Esophagus squamous epithelium (tissue), 5 donors: ENCODE measurements at places on chromosomes 6 and 20.

DNA sequence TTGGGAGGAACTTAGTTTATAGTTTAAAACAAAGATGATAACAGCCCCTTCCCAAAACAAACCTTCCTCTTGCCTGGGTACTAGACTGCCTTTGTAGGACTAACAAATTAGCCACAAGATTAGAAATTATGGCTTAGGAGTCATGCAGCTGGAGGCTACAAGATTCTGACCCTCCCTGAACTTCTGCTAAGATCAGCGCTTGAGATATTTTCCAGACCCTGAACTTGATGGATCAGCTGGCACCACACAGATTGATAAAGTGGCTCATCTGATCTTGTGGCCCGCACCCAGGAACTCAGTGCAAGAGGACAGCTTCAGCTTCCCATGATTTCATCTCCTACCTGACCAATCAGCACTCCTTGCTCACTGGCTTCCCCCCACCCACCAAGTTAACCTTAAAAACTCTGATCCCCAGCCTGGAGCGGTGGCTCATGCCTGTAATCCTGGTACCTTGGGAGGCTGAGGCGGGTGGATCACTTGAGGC lies 5.9 kb upstream of the SERINC3 start:
- no peak for DNase-seq

- DNase-seq, result no peak
Measured at GRCh38 chr6:97129106-97129505, 153.9 kb downstream of the MMS22L start.

GRCh38 chr6:8181160-8181881 lies 79.0 kb upstream of the EEF1E1 start:
- DNase-seq, result no peak

GRCh38 chr6:83193747-83194566 lies 800 bp downstream of the RWDD2A start:
- no peak for DNase-seq

DNA sequence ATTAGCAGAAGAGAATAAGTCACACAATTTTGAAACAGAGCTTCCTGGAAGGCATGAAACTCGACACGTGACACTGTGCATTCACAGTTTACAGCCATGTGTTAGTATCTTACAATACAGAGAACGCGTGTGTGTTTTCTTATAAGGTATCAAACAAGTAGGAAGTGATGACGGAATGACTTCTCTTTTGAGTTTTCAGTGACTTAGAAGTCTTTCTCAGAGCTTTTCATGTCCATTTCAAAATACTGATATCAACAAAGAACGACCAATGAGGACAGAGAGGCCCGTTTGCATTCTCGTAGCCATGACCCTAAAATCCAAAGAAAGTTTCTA lies 36.6 kb upstream of the DUSP22 start:
- DNase-seq, result no peak

- DNase-seq, result no peak
Measured at GRCh38 chr20:24949756-24950127, 673 bp downstream of the CST7 start.

DNA sequence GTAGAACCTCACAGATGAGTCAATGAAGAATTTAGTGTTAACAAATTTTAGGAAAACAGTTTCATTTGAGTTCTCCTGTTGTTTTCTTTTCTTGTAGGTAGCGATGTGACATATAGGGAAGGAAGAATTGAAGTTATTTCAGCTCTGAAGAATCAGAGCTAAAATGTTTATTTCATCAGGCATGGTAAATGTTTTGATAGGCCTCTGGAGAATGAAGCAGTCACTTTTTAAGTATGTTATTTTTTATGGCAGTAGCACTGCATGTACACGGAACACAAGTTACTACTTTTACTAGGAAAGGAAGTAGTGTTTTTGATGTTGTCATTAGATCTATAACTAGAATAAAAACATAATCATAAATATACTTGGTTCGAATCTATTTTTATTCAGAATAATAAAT lies 1357.3 kb upstream of the CITED2 start:
- DNase-seq, result no peak

DNA sequence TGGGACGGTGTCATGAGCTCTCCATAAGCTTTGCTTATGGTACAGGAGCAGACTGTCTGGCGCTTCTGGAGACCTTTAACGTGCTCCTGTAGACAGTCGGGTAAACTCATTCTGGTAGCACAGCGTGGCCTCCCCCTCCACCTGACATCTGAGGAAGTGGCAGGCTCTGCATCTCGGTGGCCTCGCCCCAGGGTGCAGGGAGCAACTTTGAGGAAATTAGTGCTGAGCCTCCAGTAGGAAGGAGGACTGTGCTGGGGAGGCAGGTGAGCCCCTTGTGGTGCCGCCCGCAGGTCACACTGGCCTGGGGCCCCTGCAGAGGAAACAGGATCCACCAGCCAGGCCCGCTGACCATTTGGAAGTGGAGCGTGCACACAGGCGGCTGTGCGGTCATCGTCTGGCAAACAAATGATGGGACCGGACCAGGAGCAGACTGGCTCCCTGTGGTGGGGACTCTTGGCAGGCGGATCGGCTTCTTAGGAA lies 57.9 kb downstream of the SYNJ2 start:
- no peak for DNase-seq

DNA sequence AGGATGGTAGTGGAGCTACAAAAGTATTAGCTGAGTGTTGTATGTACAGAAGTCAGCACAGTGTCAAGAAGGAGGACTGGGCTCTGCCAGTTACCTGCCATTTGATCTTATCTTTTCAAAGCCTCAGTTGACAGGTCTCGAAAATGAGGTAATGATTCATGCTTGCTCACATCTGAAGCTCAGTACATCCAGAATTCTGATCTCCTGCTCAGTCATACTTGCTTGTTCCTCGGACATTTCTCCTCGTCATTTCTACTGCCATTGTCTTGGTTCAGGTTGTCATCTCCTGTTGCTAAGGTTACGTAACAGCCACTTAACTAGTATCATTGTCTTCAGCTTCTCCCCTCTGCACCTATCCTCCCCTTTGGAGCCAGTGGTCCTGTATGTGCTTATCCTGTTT lies 89.5 kb downstream of the SLX4IP start:
- no peak for DNase-seq
